ENCODE measurements at places on chromosomes 3 and 15.
A peak's percentile ranks its signal among the peaks of the same experiment; 100 is the strongest.

- DNase-seq, result peak; percentile 66
Observed at GRCh38 chr3:44477312-44478030, at the start of gene ZNF445. Gene ZNF445, minus strand, starts transcription at chr3:44477670. Its CDS starts 22,121 bp downstream, at chr3:44455549.

- DNase-seq, result no peak
Observed at GRCh38 chr3:170418422-170419398, at the start of gene CLDN11. Gene CLDN11, plus strand, starts transcription at chr3:170418868. Its CDS starts 199 bp downstream, at chr3:170419067.

GRCh38 chr3:152159328-152159727 lies 109.4 kb upstream of the MBNL1 start:
- no peak for DNase-seq

DNA sequence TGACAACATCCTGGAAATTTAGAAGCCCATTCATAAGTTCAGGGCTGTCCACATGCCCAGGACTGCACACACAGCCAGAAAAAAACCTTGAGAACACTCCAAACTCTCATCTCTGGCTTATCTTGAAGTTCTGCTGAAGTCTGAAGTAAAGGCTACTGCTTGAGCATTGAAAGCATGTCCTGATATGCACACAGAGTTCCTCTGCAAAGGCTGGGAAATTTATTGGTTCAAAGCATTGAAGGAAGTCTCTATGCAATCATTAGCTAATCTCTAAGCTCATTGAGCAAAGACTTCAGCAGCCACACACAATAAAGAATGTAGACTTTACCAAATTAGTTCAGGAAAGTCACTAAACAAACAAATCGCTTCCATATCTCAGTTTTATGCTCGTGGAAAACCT lies 162.0 kb upstream of the STT3B start:
- no peak for DNase-seq

DNA sequence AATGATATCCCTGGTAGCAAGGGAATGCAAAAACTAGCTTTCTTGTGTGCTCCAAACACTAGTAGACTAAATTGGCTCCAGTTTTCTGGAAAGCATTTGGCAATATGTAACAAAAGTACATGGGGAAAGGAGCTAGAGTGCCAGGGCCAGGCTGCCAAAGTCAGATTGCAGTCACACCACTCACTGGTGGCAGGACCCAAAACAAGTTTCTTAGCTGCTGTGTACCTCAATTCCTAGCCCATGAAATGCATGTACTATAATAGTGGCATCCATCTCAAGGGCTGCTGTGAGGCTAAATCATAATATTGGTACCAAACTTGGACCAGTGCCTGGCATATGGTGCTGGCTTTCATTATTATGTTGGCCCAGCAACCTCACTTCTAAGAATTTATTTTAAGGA lies 49.3 kb downstream of the CLDN18 start:
- DNase-seq, result no peak

DNA sequence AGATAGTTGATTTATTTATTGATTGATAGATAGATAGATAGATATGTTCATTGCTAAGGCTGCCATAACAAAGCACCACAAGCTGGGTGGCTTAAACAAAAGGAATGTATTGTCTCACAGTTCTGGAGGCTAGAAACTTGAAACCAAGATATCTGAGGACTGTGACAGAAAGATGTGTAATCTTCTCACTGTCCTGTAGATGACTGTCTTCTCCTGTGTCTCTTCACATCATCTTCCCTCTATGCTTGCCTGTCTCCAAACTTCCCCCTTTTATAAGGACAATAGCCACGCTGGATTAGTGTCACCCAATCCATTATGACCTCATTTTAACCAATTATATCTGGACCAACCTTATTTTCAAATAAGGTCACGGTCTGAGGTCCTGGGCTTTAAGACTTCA lies 40.9 kb downstream of the GNB4 start:
- no peak for DNase-seq

DNA sequence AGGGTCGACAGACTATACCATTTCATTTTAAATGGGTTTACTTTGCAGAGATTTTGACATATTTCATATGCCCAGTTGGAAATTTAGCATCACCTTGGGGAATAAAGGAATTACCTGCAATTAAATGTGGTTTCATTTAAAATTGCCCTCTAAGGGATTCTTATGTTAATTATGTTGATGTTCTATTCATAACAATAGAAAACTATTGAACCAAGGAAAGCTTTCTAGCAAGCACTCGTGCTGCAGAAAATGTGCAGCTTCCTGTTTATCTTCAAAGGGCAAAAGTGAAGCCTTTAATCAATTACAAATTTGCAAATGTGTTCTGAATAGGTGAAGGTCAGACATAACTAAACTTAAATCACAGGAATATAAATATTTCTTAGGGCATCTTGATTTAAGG lies 352.1 kb downstream of the CHST2 start:
- DNase-seq, result no peak

GRCh38 chr3:37163262-37164015 lies 10.9 kb downstream of the LRRFIP2 start:
- no peak for DNase-seq

DNA sequence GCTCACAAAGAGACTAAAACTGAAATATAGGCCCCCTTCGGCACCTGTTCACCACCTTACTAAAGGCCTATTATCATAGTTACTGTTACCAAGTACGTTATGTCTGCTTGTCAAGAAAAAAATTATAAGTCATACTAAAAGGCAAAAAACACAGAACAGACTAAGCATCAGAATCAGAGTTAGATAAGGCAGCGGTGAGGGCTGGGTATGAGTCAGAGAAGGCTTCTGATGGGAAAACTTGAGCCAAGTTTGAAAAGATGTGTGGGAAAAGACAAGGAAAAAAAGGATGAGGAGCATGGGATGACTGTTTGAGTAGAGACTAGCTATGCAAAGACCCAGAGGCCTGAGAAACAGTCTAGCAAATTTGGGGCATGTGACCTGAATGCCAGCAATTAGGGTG lies 387.2 kb upstream of the SGO1 start:
- DNase-seq, result no peak

- DNase-seq, result no peak
Observed at GRCh38 chr15:39682366-39682765, 100.3 kb downstream of the FSIP1 start.

GRCh38 chr15:93360318-93360717 lies 271.3 kb upstream of the RGMA start:
- no peak for DNase-seq

GRCh38 chr15:69820819-69821218 lies 276.9 kb downstream of the TLE3 start:
- no peak for DNase-seq

- no peak for DNase-seq
Observed at GRCh38 chr3:55964491-55964985, 477.4 kb upstream of the WNT5A start.

DNA sequence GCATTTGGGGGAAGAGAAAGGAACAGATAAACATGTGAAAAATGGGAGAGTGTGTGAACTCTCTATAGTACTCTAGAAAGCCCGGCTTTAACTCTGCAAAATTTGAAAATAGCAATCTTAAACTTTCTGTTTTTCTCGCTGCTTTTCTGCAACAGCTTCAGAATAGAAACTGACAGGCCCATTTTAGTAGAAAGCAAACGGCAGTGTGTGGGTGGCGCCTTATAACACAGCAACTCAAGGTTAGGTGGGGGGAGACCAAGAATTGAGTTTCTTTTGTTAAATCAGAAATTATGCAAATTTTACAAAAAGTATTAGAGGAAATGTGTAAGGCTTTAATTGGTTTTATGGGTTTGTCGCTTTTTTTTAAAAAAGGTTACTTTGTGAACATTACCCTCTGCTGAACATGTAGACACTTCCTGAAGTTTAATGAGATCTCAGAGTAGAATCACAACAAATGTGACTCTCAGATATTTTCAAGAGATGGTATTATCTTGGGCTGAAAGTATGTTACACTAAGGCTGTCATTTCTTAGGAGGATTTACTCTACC lies 107.0 kb downstream of the PTPRG start:
- DNase-seq, result no peak

DNA sequence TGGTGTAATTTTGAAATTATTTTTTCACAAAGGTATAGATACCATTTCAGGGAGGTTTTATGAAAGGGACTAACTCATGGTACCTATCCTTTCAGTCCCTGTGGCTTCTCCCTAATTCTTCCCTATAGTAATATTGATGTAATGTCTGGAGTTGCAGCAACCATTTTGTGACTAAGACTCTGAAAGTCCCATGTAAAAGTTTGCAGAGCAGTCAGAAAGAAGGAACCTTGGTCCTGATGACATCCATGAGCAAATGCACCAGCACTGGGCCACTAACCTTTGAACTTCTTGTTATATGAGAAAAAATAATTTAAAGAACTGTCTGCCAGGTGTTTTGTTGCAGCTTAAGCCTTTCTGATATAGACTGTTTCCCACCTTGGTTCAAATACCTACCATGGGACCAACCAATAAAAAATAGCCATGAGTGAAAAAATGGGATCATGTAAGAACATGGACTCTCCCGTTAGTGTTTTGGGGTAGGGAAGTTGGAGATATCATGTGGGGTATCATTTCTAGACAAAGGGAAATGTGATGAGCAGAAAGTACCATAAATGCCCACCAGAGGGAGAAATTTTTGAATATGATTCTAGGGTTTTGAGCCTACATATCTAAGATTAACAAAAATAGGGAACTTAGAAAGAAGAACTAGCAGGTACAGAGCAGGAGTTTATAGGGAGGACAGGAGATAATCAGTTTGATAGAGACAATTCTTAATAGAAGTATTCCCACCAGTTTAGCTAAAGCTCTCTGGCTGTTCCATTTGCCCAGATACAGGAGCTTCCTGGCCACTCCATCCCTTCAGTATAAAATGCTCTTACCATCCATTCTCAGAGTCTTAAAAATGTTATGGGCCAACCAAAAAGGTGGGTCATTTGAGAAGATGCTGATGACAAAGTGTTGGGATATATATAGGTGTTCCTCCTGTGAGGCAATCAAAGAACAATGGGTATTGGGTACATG lies 3.4 kb upstream of the CPOX start:
- DNase-seq, result no peak

DNA sequence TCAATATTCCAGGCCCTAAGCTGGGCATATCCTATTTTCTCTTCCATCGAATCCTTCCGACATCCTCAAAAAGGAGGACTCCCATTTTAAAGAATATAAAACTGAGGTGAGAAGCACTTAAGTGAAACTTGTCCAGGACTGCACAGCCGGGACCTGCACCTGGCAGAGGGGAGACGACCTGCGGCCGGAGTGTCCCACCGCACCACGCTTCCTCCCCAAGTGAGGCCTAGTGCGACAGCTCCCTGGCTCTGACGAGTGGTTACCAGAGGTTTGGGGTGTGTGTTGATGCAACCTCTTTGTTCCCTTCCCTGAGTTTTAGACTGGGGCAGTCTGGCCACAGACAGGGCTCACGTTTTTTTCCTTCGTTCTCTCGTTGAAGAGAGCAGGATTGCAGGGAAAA lies 24.9 kb upstream of the ATP2B2 start:
- no peak for DNase-seq

GRCh38 chr15:100224206-100225185 lies 117.3 kb downstream of the ADAMTS17 start:
- no peak for DNase-seq

DNA sequence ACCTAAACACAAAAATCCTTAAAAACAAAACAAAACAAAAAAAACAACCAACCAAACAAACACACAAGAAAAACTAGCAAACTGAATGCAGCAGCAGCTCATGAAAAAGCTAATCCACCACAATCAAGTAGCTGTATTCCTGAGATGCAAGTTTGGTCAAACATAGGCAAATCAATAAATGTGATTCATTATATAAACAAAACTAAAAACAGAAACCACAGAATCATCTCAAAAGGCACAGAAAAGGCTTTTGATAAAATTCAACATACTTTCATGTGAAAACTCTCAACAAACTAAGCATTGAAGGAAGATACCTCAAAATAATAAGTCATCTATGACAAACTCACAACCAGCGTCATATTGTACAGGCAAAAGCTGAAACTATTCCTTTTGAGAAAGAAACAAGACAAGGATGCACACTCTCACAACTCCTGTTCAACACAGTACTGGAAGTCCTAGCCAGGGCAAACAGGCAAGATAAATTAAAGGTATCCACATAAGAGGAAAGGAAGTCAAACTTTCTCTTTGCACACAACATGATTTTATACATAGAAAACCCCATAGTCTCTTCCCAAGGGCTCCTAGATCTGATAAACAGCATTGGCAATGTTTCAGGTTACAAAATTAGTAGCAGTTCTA lies 495.1 kb upstream of the SGO1 start:
- DNase-seq, result no peak

GRCh38 chr3:161602475-161602874 lies 105.9 kb downstream of the OTOL1 start:
- no peak for DNase-seq

GRCh38 chr15:68186671-68187397 lies 18.3 kb downstream of the CALML4 start:
- DNase-seq, result no peak

GRCh38 chr15:90907838-90908507 lies 4.9 kb downstream of the MAN2A2 start:
- DNase-seq, result no peak

DNA sequence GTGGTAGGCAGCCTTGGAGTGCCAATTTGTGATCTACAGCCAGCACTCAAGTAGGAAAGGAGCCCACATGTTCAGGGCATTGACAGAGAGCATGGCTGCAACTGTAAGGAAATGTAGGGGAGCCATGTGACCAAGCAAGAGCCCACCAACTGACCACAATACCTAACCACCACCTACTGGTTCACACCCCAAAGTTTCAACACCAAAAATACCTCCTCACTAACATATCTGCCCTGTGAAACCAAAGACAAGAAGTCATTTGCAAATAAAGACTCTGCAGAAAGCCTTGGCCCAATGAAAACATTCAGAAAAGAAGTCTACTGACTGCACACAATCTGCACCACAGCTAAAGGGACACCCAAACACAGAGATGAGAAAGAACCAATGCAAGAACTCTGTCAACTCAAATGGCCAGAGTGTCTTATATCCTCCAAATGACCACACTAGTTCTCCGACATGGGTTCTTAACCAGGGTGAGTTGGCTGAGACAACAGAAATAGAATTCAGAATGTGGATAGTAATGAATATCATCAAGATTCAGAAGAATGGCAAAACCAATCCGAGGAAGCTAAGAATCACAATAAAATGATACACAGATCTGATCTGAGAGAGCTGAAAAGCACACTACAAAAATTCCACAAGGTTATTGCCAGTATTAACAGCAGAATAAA lies 40.6 kb downstream of the SLC9C1 start:
- DNase-seq, result no peak

GRCh38 chr3:22585504-22585903 lies 617.6 kb upstream of the UBE2E2 start:
- DNase-seq, result no peak

DNA sequence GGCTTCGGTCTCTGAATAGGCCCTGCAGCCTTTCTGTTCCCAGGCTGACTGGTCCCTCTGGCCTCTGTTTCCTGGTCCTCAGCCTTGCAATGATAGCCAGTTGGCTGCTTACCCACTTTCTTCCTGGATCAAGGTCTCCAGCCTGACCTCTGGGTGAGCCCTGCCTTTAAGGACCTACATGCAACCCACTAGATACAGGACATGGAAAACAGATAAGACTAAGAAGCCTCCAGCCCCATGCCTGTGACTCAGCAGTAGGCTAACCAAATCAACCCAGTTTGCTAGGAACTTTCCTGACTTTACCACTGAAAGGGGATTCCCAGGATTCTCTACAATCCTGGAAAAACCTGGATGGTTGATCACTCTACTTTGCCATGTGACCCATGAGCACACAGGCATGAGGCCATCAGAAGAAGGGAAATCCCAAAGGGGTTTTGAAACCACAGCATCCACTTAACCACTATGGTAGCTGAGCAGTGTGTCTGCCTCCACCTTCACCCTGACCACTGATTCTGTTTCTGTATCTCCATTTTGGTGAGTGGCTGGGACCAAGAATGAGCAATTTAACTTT lies 188.1 kb downstream of the CHST2 start:
- no peak for DNase-seq

Data from activated CD4-positive, alpha-beta T cell treated with anti-CD3 and anti-CD28 coated beads for 1 hour (primary cell).